Renal cortex interstitium (tissue), 15 donors: ENCODE measurements at places on chromosomes 1 and 21. TPM values are rescaled to one million over a fixed set of nuclear protein-coding genes. Genes with fewer than 3 reads are reported as not detected.

DNA sequence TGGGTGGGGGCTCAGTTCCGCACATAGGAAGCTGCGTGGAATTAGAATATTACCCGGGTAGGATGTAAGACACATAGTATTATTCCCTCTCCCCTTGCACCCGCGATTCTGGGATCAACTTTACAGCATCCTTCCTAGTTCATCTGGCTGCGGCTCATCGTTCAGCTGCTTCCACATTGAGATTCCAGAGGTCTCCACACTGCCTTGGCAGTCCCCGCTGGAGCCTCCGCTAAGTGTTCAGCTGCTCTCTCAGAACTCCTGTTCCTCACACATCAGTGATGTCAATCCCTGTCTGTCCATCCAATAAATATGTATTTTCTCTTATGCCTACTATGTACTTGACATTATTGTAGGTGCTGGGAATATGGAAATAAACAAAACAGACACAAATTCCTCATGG, 135.6 kb upstream of the SYT6 start:
- no peak for DNase-seq

TSTD1 gene
- 49.4 TPM for polyA plus RNA-seq

GRCh38 chr1:227828786-227829185, 13.3 kb downstream of the PRSS38 start:
- DNase-seq: no peak

GRCh38 chr1:92774407-92774806, 10.5 kb downstream of the EVI5 start:
- no peak for DNase-seq

DNA sequence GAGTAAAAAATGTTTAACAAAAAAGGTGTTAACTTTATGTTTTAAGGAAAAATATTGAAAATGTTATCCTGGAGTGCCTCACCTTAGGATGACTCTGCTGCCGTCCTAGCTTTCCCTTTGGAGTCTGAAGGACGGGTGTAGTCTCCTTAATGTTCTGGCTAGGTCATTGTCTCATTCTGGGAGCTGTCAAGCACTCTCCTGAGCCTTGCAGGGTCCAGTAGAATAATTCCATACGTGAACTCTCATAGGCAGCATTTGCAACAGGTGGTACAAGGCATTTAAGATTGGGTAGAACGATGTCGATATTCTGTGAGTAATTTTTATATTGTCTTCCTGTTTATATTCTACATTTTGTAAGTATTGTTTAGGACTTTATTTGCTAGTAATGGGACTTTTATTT, 283.6 kb upstream of the C1orf105 start:
- no peak for DNase-seq

- no peak for DNase-seq
Observed at GRCh38 chr1:74005533-74005932, 192.4 kb downstream of the LRRIQ3 start.

DNA sequence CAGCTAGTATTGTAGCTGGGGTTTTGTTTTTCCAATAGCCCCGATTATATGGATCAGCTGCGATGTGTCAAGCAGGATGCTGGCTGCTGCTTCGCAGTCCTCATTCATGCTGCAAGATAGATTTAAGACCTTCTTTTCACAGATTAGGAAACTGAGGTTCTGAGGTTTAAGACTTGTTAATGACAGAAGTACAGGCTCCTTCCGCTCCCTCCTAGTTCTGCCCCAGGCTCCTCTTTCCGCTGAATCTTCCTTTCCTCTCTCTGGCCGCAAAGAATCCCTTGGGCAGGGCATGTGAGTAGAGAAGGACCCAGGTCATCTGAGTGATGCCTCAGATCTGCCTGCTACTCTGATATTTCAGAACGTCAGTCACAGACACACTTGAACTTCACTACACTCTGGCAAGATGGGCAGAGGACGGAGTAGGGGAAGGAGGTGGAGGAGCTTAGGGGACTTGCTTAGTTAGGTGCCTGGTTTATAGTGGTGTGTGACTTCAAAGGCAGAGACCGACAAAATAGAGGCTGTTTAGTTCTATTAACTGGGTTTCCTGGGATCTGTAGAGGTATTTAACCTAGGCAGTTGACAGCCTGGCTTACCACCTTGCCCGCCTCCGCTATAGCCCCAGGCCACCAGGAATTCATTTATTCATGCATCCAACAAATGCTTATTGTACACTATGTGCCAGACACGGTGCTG, 4.2 kb downstream of the IGSF21 start:
- no peak for DNase-seq

NKAIN1 gene
- polyA plus RNA-seq: 4.8 TPM

DNASE2B gene
- not detected for polyA plus RNA-seq

DNA sequence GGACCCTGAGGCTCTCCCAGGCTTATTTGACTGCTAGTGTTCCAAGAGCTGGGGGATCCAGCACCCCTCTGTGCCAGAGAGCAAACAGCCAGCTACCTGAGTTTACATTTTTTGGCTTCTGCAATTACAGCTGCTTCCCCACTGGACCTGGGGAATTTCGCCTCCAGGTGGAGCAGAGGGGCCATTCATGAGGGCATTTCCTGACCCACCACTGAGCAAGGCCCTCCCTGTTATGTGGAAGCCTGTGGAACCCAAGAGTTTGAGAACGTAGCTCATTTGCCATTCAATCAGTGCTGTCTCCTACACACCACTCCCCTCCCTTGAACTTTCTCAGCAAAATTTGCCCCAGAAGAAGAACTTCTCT, 42.7 kb upstream of the TMEM51 start:
- DNase-seq: no peak

S100A7A gene
- not detected for polyA plus RNA-seq
